ENCODE measurements at places on chromosomes 12 and 14. TPM values are rescaled to one million over a fixed set of nuclear protein-coding genes. Genes with fewer than 3 reads are reported as not detected.

Gene GPR68
- 0.35 TPM for total RNA-seq

Gene MANSC1
- 8.4 TPM for total RNA-seq

Gene TSPAN19
- total RNA-seq, result not detected

Gene FBLN5
- total RNA-seq, result 61.7 TPM

Gene TRIM9
- 0.42 TPM for total RNA-seq

Gene IL22
- total RNA-seq, result not detected

Gene ERH
- total RNA-seq, result 100.0 TPM

Gene CLEC4C
- not detected for total RNA-seq

Gene TEAD4
- total RNA-seq, result 11.6 TPM

GRCh38 chr14:26175658-26176057, 422.2 kb downstream of the NOVA1 start:
- no peak for DNase-seq

DNA sequence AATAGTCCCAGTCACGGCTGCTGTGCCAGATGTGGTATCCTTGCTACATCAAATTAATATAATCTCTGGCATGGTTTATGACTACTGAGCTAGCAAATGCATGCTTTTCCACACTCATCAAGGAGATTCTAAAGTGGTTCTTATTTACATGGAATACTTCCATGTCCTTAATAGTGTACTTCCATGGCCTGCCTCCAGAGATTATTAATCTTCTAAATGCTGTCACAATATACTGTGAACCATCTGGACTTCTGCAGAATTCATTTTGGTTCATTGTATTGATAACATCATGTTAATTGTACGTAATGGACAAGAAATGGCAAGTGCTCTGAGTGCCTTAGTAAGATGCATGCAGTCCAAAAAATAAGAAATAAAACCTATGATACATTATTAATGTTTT, 230.8 kb downstream of the NUAK1 start:
- no peak for DNase-seq

DNA sequence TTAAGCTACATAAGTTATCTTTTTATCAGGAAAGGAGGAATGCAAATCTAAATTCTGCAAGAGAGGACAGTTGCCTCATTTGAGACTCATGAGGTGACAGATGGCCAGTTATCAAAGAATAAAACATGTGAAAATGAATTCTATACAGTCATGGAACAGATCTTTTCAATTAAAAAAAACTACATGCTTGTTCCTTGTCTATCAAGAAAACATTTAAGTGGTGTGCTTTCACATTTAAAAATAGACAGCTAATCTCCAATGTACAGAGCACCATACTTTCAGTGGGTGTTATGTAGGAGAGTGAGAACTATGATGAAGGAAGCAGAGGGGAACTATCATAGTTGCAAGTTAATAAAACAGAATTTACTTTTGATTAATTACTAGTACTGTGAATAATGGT, 76.7 kb upstream of the TTC7B start:
- DNase-seq, result no peak

- peak; percentile 81 for DNase-seq
Observed at GRCh38 chr12:113184098-113184899, 979 bp downstream of the DDX54 start.

DNA sequence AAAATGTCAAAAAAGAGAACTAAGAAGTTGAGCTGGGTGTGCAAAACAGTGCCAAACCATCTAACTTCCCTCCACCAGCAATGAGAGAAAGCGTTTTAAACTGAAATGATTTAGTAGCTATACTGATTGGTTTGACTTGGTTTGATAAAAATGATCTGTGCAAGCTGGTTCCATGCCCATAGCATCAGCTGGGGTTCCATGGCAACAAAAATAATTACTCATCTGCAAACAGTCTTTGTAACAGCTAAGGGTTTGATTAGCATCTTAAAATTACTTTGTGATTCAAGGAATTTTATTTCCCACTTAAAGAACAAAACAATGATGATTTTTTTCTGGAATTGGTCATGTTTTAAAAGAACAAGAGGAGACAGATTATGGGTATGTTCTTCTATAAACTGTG, 15.0 kb upstream of the BICD1 start:
- DNase-seq, result no peak

DNA sequence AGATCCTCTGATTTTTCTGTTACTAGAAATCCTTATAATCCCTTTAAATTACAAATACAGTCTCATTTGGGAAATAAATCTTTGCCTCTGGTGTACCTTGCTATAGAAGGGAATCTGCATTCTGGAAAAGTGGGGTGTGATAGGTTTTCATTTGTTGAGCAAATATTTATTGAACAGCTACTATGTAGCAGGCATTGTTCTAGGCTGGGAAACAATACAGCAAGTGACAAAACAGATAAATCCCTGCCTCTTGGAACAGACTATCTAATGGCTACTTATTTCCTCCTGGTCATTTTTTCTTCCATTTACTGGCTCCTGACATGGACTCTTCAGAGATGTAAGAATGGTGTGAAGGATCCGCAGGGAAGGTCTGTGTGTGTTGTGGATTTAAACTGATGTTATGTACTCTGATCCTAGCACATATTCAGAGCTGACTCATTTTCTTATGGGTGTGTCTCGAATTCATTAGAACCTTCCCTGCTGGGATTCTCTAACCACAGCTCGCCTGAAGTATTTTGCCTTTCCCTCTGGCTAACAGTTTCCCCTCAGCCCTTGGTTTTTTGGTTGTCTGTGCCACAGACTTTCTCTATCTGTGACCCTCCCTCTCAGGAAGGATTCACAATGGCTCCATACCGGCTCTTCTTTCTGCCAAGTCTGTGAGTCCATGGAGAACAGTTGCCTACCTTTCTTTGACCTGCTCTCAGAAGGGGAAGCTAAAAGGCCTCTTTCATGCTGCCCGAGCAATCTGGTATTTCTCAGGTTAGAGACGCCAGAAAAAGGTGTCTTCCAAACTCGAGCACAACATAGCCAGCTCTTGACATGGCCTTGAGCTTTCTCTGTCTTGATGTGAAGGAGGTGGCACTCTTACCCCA, 53.7 kb downstream of the TMTC2 start:
- DNase-seq, result no peak

DNA sequence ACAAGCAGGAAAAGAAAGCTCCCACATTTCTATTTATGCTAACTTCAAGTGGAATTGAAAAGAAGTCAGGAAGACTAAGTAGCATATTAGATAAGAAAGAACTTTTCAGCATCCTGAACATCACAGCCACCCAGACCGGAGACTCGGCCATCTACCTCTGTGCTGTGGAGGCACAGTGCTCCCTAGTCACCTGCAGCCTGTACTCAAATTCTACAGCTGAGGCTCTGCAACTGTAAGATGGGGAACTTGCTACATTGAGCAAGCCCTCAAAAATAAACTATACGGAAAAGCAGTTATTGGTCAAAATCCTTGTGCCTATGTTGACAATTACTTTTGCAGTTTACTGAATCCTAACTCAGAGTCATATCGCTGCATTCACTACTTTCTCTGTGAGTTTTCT, 361.9 kb downstream of the DAD1 start:
- no peak for DNase-seq

GRCh38 chr14:63852271-63852816, 460 bp upstream of the SYNE2 start:
- no peak for DNase-seq

DNA sequence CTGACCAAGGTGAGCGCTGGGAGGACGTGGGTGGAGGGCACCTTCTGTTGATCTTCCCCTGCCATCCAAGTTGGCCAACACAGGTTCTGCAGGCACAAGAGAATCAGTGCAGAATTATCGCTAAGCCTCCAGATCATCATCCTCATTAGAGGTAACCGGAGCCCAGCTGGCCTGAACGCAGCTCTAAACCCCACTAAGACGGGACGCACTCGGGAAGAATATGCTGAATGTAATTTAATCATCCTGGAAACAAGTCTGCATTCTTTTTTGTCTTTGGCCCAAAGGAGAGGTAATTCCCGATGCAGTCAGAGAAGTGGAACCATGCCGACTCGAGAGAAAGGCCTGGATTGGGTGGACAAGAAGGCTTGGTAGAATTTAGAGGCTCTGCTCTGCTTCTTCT, 111.0 kb upstream of the GSC start:
- no peak for DNase-seq

DNA sequence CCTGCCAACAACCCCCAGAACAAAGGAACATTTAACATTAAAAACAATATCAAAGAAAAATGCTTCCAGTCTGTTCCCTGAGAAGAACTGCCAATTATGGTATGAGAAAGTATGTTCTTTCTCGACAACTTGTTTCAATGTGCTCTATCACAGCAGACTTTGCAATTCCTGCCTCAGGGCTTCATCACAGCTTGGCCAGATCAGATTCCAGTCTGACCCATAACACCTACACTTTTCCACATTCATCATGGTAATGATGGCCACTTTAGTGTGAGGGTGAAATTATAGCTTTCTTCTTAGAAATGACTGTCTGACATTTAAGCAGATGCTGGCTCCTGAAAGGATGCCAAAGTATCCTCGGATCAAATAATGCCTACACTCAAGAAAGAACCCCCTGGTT, 17.0 kb downstream of the NEK9 start:
- DNase-seq, result no peak

DNA sequence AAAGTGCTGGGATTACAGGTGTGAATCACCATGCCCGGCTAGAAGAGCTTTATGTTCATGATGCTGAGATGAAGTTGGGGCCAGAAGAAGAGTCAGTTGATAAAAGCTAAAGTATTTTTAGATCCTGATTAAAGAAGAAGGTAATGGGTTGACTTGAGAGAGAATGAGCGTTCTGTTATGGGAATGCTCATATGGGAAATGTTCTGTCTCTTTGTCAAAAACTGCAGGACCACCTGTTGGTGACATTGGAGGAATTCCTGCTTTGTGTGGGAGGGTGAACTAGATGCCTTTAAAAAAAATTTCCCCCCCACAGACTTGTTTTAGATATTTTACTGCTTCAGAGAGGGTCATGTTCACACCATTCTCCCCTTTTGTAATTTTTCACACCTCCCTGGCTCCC, 6.7 kb downstream of the WDR20 start:
- DNase-seq, result no peak

- DNase-seq, result no peak
Observed at GRCh38 chr14:56494167-56494566, 85.4 kb upstream of the TMEM260 start.

GRCh38 chr12:28497889-28498411, 307.7 kb downstream of the CCDC91 start:
- DNase-seq, result no peak

GRCh38 chr14:48096897-48097296, 421.5 kb upstream of the MDGA2 start:
- no peak for DNase-seq

GRCh38 chr14:88043529-88044443, 38.9 kb downstream of the GPR65 start:
- no peak for DNase-seq

DNA sequence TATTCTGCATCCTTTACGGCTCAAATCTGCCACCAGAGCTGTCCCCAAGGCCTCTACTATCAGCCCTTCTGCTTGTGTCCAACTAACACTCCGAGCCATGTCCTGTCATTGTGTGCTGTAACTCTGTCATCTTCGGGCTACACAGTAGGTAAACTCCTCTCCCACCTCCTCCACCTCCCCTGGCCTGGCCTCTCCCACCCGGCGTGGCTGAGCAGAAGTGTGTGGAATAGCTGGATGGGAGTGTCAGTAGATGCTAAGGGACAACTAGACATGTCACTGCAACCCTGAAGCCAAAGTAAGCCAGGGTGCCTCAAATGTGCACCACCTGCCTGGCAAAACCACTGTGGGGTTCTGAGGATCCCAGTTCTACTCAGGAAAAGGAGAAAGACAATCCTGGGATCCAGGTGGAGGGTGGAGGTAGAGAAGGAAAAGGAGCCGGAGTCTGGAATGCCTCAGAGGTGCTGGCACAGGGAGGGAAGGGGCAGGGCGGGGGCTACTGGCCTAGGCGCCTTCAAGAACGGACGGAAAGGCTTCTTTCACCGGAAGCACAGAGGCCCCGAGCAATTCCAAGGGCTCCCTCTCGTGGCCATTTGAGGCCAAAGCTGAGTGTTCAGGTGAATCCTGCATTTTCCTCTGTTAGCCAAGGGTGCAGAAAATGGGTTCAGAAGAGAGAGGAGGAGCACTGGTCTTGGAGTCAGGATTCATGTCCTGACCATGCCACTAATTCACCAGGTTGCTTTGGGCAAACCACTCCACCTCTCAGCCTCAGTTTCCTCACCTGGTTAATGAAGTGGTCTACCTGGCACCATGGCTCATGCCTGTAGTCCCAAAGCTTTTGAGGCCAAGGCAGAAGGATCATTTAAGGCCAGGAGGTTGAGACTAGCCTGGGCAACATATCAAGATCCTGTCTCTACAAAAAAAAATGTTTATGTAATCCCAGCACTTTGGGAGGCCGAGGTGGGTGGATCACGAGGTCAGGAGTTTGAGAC, 20.5 kb upstream of the FAM181A start:
- peak; percentile 51 for DNase-seq

- peak; percentile 54 for DNase-seq
Observed at GRCh38 chr12:128121424-128121823, 145.5 kb upstream of the TMEM132C start.

- DNase-seq, result no peak
Observed at GRCh38 chr12:82486524-82487235, 128.4 kb downstream of the METTL25 start.

DNA sequence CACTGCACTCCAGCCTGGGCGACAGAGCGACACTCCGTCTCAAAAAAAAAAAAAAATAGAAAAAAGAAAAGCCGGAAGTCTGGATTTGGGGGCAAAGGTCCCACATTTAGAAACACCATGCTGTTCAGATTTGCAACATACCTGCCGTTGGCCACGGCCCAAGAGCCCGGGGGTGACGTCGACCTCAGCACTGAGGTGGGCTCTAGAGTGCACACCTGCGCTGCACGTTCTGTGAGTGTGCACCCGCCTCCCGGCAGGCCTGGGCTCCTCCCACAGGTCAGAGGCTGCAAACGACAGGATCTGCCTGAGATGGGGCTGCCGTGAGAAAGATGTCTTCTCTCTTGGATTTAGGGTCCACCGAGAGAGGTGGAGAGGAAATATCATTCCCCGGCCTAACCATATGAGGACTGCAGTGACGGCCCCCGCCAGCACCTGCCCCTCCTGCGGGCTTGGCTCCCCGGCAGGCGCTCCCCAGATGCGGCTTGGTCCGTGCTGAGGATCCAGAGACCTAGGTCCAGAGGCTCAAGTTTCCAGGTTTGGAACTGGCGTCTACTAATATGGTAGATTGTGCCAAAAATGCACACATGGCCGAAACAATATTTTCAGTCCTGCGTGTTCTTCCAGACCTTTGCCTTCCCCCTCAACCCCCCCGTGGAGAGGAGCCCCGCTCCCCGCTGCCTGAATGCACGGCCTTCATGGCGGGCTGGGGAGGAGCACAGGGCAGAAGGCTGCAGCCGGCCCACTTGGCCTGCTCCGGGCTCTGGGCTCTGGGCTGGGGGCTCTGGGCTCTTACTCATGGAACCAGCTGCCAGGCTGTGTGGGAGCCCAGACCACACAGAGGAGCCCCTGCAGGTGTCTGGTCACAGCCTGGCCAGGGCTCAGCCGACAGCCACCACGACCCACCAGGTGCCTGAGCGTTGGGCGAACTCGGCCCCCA, 58.8 kb upstream of the FBRSL1 start:
- DNase-seq, result no peak

DNA sequence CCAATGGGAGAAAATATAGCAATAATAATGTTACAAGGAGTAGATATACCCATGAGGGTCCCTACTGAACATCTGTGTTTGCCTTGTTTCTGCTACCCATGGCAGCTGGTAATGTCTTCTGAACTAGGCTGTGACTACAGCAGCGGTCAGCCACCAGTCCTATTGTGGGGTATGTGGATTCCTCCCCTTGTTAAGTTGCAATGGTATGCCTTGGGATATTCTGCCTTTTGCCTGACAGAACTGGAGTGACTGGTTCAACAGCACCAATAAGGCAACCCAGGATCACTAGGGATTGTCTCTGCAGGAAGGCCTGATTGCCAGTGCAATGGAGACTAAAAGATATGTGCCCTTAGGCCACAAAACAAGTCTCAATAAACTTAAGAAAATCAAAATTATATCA, 9.7 kb upstream of the ATL1 start:
- no peak for DNase-seq

- no peak for DNase-seq
Observed at GRCh38 chr12:22242726-22243125, 91.8 kb downstream of the ST8SIA1 start.

Measured in left ventricle myocardium superior (tissue), 1 donor.